ENCODE measurements at places on chromosomes 16 and 17.
A peak's percentile ranks its signal among the peaks of the same experiment; 100 is the strongest.

DNA sequence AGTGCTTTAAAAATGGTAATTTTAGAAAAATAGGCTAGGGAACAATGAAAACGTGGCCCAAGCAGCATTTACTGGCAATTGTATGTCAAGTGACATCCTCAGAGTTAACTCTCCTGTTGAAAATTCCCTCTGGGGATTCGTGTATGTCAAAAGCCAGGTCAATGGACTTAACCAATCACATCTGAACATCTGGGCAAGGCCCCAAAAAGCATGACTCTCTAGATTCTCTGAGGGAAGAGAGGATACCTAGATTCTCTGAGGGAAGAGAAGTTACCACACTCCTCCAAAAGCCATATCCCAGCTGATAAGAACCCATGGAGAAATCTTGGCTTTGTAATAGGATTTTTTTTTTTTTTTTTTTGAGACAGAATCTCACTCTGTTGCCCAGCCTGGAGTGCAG lies 23.5 kb downstream of the NFE2L1 start:
- DNase-seq, result no peak
- H3K36me3 ChIP-seq, result peaks cover 31% of the 10 kb centered on the region
- H3K27me3 ChIP-seq, result no peaks in the 10 kb centered on the region
- H3K4me1 ChIP-seq, result no peaks in the 10 kb centered on the region

DNA sequence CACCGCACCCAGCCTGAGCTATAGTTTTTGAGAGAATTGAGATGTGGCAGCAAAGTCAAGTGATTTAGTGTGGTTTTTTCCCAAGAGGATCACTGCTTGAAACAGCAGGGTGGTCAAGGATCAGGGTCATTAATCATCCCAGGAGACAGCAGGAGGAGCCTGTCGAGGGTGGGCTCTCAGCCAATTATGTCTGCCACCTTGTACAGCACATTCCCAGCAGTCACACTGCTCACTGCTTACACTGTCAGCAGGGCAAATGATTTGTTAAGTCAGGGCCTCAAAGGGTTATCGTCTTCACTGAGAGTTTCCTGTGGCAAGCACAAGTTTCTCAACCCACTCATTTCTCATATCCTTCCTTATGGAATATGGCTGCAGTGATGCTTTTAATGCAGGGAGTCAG lies 13.2 kb downstream of the B3GNT9 start:
- H3K27ac ChIP-seq, result no peak overlapping the region
- DNase-seq, result no peak
- H3K27me3 ChIP-seq, result no peaks in the 10 kb centered on the region
- H3K36me3 ChIP-seq, result peaks cover 13% of the 10 kb centered on the region

GRCh38 chr17:55295411-55296170 lies 30.8 kb downstream of the HLF start:
- H3K4me3 ChIP-seq, result no peak overlapping the region
- DNase-seq, result peak; percentile 45
- H3K36me3 ChIP-seq, result no peaks in the 10 kb centered on the region
- no peaks in the 10 kb centered on the region for H3K27me3 ChIP-seq
- H3K4me1 ChIP-seq, result no peaks in the 10 kb centered on the region

- no peaks in the 10 kb centered on the region for H3K4me1 ChIP-seq
- no peak overlapping the region for H3K4me3 ChIP-seq
- H3K27me3 ChIP-seq, result no peaks in the 10 kb centered on the region
- H3K27ac ChIP-seq, result no peak overlapping the region
- H3K36me3 ChIP-seq, result no peaks in the 10 kb centered on the region
- no peak for DNase-seq
Observed at GRCh38 chr16:85436636-85437165, 176.4 kb upstream of the GSE1 start.

Measured in PC-9 (cell line).